Myocyte (in vitro differentiated cells): ENCODE measurements at places on chromosomes 2 and 18. TPM values are rescaled to one million over a fixed set of nuclear protein-coding genes. Genes with fewer than 3 reads are reported as not detected.

The CLEC4F gene
- 0.10 TPM in 1 of 2 replicates, not detected in the other for total RNA-seq

GRCh38 chr2:36554531-36554930 lies 43.4 kb downstream of the FEZ2 start:
- DNase-seq, result no peak

DNA sequence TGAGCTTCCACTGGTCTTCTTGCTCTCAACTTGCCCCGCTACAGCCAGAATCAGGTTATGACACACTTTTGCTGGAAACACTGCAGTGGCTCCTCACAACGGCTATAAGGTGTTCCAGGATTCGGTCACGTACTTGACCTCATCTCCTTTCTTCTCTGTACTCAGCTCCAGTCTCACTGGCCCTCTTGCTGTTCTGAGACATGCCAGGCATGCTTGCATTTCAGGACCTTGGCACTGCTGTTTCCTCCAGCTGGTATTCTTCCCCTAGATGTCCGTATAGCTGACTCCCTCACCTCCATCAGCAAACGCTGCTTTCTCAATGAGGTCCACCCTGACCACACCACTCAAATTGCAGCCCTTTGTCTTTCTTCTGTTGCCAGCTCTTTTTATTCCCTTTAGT lies 31.9 kb upstream of the C1GALT1C1L start:
- DNase-seq, result no peak

The CXCR1 gene
- not detected in 2 replicates for total RNA-seq

DNA sequence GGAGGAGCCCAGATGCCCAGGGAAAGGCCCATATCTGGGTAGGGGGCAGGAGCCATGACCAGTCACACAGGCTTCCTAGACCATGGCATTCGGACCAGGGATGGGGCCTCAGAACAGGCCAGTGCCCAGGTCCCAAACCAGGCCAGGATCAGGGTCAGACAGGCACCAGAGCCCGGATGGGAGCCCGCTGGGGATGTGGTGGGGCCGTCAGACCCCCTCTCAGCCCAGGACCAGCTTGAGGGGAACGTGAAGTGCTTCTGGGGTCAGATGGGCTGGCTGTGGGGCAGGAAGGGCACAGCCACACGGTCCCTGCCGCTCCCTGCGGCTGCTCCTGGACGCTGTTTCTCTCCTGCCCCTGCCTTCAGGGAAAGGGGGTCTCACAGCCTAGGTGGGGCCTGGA lies 39.1 kb downstream of the SNED1 start:
- no peak for DNase-seq

The TMEM169 gene
- total RNA-seq, result 13.8 and 19.4 TPM in 2 replicates

DNA sequence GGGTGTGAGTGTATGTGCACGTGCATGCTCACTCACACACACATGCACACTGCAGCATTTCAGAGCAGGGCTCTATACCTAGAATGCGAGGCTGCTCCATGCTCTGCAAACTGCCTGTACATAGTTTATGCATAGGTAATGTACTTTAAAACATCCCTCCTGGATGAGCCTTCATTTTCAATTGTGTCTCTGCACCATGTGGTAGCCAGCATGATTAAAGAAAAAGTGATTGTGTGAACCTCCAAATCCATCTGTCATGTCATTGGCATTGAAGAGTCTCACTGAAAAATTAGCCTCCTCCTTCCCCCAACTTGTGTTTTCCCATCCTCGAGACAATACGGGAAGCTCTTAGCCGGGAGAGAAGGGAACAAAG lies 120.9 kb upstream of the SPATS2L start:
- DNase-seq, result no peak

GRCh38 chr2:140734992-140735391 lies 1395.8 kb downstream of the LRP1B start:
- DNase-seq, result no peak

The COL4A3 gene
- 0.08 and 1.4 TPM in 2 replicates for total RNA-seq

DNA sequence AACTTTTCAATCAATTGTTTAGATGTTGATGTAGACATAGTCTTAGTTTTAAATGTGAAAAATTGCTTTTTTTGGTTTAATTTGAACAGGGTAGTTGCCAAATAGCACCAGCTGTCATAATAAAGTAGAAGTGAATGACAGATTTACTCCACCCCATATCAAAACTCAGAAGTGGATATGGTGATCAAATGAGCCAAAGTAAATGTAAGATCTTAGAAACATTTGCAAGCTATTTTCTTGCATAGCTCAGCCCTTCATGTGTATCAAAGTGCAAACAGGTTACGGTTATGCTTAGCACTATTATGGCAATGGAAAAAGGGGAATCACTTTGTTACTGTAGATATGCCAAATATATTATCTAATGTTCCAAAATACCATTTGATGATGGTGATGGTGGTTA lies 540.9 kb upstream of the NRP2 start:
- no peak for DNase-seq

DNA sequence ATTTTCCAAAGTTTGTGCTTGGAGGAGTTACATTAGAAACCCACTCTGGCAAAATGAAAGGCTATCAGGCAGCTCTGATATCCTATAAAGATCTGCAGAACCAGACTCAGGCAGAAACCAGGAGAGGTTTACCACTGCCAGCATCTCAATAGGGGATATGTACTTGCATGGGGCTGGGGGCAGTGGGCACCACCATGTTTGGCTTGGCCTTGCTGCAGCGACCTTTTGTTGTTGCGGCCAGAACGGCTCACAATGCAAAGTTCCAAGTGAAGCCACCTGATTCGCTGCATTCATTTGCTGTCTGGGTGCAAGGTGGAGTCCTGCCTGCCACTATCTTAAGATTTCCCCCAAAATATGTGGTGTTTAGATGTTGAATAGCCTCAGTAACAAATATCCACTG lies 81.3 kb downstream of the COPS8 start:
- no peak for DNase-seq

The CYP27A1 gene
- 16.5 and 18.0 TPM in 2 replicates for total RNA-seq
